ENCODE measurements at places on chromosomes 4 and X.

DNA sequence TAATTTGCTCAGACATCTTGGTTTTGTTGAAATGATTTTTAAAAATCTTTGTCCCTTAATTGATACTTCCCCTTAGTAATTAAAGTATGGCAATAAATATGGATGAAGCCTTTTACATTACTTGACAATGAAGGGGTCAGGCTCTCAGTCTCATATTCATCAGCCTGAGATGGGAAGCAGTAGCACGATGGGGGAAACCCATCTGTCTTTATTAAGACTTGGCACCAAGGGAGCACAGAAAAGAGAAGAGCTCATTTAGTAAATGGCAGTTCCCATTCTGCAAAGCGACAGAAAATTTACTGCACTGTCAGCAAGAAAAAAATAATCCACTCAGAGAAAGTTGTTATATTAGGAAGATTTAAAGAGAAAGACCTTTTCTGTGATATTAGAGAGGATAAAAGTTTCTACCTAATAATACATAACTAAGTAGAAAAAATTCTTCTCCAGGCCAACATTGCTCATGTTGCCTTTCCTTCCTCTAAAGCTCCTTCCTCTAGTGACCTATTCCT, 7.9 kb upstream of the SERTM2 start:
- no peak for DNase-seq

GRCh38 chrX:10015355-10015722, 48.2 kb downstream of the CLDN34 start:
- DNase-seq, result no peak

- DNase-seq, result no peak
Measured at GRCh38 chr4:94591289-94591688, 139.5 kb downstream of the PDLIM5 start.

DNA sequence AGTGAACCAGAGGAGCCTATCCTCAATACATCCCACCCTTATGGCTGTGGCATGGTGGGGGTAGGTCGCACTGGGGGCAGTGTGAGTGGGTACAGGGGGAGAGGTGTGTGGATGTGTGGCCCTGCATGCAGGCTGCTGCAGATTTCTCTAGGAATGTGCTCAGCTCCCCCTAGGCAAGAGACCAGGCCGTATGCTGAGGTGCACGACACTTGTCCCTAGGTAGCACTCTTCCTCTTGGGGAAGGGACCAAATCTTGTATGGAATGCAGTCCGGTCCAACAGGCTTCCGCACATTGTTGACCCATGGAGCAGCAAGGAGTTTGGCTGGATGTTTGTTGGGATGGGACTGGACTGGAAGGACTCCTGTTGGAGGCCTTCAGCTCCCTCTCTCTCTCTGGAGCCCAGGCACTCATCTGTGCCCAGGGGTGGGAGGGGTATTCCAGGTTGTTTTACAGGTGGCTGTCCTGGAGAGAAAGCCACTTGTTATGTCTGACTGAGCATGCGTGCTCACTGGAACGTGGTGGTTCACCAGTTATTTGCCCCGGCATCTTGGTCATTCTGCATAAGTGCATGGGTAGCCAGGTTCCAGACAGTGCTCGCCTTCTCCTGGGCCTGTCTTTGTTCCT, 55.1 kb downstream of the NBDY start:
- no peak for DNase-seq

Measured in stimulated activated naive B cell treated with anti-CD40 and anti-IgM and Interleukin-4, amounts not matched to agents 10 μg/mL and 1 μg/mL and 100 μg/mL, for 72 hours (primary cell).